Activated CD8-positive, alpha-beta memory T cell treated with anti-CD3 and anti-CD28 coated beads for 48 hours (primary cell): ENCODE measurements at places on chromosomes 11 and 22.

DNA sequence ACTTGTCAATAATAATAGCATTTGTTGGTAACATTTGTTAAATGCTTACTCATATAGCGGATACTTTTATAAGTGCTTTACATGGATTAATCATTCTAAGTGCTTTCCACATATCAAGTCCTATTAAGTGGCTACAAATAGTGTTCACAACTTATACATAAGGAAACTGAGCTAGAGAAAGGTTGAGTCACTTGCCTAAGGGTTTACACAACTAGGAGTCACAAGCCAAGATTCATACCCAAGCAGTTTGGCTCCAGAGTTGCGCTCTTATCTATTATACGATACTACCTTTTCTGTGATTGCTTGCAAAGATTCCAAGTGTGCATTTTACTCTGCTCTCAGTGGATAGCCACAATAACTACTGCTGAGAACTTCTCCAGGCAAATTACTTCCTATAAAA is 215.9 kb upstream of the CCDC90B start:
- DNase-seq: no peak

GRCh38 chr11:128738942-128739341 is 45.1 kb downstream of the FLI1 start:
- no peak for DNase-seq

- no peak for DNase-seq
These were observed 92.7 kb downstream of the RPL27A start for GRCh38 chr11:8775332-8775731.

DNA sequence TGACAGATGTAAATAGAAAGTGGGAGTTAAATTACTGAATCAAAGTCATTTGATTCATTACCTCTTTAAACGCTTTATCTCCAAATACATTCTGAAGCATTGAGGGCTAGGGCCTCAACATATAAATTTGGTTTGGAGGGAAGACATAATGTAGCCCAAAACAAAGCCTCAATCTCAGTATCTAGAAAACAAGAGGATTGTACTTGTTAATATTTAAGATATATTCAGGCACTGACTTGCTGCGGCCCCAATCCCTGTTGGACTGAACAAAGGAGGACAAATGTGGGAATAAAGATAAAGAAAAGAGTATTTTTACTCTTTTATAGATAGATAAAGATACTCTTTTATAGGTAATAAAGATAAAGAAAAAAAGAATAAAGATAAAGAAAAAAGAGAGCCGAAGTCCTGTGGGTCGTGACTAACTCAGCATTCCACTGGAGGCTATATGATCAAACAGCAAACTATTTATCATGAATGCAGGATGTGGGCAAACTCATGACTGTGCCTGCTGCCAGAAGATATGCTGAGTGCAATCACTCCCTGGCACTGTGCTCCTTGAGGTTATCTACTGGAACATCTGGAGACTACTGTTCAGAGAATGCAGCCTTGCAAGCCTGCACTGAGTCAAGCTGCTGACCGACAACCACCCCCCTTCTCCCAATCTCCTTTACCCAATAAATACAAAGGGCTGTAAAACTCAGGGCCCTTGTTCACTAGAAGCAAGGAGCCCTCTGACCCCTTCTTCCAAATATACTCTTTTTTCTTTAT is 6.9 kb downstream of the OR10V1 start:
- DNase-seq: no peak

DNA sequence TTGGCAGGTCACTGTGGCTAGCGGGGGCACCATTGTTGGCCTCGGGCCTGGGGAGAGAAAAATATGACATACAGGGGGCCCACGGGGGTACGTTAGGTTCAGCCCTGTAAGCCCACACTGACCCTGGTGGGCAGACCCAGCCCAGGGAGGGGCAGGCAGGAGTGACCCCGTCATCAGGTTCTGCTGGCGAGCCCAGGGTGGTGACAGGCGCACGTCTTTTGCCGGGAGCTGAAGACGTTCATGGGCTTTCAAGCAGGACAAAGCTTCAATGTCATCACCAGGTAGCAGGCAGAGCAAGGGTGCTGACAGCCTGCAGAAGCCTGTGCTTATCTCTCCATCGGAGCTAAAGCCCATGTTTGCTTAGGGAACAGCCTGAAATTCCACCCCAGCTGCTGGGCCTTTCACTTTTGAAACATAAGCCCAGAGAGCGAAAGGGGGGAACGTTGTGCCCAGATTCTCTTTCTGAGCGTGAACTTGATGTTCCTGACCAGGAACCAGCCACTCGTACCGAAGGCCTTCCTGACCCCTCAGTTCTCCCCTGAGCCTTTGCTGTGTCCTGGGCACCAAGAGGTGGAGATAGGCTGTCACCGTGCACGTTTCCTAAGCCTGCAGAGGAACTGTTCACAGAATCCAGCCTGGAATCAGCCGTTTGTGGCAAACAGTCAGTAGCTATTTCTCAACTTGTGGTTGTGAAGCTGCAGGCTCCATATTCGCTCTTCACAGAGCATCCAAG is 74.0 kb upstream of the ATXN10 start:
- DNase-seq: no peak

GRCh38 chr11:45935349-45936064 is 13.1 kb downstream of the LARGE2 start:
- DNase-seq: no peak

- DNase-seq: no peak
These were observed 18.2 kb downstream of the TEAD1 start for GRCh38 chr11:12692229-12693075.

- DNase-seq: no peak
These were observed 14.3 kb upstream of the AIFM3 start for GRCh38 chr22:20952544-20953341.
